ENCODE measurements at places on chromosomes 2 and 18.

DNA sequence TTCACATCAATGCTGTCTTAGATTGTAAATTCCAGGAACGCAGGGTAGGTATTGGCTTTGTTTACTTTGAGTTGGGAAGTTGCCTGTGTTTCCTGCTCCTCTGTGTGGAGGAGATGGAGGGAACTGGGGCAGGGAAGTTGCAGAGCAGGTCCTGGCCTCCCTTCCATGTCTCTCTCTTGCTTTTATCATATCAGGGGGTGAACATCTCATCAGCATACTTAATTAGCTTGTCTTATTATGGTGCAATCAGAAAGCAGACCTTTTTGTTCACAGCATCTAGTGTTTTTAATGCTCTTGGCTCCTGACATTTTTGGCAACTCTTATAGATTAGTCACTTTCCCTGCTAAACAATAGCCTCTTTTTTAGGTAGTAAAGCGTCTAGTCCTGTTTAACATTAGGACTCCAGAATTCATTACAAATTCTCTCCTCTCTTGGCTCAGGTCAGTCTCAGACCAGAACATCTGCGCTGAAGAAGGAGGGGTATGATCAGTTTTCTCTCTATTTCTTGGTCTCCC lies 11.5 kb upstream of the DIPK1C start:
- peak; percentile 75 for DNase-seq

DNA sequence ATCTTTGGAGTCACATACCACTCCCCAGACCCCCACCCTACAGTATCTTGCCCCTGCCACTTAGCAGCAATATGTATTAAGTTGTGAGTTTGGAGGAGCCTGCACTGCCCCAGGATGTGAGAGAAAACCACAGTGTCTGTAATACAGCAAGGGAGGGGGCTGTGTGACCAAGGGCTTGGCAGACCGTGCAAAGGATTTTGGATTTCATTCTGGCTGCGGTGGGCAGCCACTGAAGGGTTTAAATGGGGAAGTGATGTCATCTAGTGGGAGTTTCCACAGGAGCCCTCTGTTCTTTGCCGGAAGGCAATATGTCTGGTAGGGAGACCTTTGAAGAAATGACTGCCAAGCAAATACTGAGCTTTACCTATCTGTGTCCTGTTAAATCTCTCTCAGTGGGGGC lies 202.4 kb downstream of the FHOD3 start:
- DNase-seq: no peak

DNA sequence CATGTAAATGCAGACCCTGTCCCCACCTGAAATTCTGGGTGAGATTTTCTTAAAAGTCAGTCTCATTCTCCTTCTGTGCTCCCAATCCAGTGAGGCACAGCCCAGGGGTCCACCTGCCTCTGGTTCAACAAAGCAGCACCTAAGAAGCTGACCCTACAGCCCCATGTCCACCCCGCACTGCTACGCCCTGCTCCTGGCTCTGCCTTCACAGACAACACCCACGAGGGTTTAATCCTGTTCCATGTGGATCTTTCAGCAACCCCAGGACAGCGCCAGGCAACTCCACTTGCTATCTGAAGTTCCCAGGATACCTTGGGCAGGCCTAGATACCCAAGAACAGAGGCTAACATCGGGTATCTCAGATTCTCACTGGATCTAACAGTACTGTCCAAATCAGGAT lies 44.9 kb downstream of the HDLBP start:
- DNase-seq: no peak

DNA sequence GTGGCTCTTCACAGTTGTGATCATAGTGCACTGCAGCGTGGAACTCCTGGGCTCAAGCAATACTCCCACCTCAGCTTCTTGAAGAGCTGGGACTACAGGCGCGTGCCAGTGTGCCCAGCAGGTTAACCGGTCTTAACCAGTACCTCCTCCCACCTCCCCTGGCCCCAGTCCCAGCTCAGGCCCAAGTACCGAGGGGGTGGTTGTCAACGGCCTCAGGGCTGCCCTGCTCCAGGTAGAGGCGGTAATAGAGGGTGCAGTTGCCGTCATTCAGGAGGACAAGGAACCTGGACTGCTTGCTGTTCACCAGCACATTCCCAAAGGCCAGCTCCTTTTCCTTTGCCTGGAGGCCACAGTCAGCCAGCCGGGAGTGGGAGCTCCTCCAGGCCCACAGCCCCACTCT lies 19.7 kb downstream of the CFAP65 start:
- DNase-seq: no peak

- no peak for DNase-seq
Observed at GRCh38 chr2:200399636-200400035, 93.1 kb downstream of the SPATS2L start.

GRCh38 chr2:152132306-152132705 lies 33.5 kb upstream of the CACNB4 start:
- no peak for DNase-seq

- DNase-seq: peak; percentile 25
Observed at GRCh38 chr18:23453680-23454058, 582 bp downstream of the RIOK3 start.

GRCh38 chr2:146031158-146031557 lies 1511.2 kb upstream of the ZEB2 start:
- DNase-seq: no peak

- DNase-seq: no peak
Observed at GRCh38 chr18:78129260-78129659, 850.4 kb upstream of the SALL3 start.

- DNase-seq: no peak
Observed at GRCh38 chr2:1603521-1603920, 140.8 kb downstream of the PXDN start.

- peak; percentile 11 for DNase-seq
Observed at GRCh38 chr18:8990276-8991031, 112.0 kb upstream of the NDUFV2 start.

GRCh38 chr2:239231231-239232194 lies 169.3 kb downstream of the HDAC4 start:
- DNase-seq: no peak

DNA sequence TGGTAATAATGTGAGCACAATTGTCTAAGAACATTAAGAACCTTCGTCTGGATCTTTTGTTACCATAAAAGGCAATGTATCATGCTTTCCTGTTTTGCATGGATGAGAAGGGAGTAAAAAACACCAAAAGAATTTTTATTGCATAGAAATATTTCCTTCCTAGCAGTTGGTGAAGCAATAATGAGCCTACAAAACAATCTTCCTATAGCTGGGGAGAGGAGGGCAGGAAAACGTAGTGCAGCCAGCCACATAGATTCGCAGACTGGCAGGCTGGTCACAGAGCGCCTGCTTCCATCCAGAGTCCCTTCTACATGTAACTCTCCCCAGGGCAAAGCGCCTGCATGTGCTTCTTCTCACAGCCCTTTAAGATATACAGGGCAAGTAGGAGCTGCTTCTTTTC lies 190.4 kb downstream of the BABAM2 start:
- DNase-seq: no peak

DNA sequence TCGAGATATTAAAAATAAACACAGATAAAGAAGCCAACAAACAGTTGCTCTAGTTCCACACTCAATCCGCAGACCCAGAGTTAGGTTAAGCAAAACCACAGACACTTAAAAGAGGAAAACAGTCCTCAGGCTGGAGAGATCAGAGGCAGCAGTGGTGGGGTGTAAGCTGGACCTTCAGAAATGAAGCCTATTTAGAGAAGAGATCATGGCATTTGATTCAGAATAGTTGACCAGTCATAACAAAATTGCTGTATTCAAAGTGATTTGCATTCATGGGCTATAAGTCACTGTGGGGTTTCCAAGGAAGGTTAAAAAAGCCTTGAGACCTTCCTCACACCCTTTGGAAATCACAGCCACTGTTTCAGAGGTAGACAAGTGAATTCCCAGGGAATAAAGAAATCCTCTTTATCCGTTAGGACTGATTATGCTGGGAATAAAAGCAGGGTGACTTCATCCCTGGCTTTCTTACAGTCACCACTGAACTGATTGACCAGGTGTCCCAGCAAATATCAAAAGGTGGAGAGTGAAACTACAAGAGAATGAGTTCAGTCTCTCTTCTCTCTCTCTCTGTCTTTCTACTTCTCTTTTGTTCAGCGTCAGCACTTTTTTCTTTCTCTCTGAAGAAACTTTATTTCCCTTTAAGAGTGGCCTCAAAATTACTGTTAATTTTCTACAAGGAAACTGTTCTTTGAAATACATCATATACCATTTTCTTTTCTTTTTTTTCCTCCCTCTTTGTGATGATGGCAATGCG lies 171.8 kb upstream of the PIK3C3 start:
- no peak for DNase-seq

- no peak for DNase-seq
Observed at GRCh38 chr2:119207447-119207846, 16.2 kb upstream of the STEAP3 start.

DNA sequence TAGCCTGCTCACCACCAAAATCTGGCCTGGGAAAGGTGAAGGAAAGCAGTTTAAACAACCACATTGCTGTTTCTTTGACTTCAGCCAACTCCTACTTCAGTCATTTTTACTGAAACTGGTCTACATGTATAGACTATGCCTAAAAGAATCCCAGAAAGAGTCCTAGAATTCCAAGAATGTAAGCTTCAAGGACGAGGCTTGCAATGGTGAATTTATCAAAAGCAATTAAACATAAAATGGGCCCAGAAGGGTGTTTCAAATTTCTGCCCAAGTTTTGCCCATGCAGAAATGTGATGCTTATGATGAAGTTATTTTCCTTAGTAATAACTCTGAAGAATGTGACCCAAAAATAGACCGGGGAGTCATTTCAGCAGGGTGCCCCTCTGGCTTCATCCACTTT lies 16.6 kb downstream of the EN1 start:
- DNase-seq: no peak

DNA sequence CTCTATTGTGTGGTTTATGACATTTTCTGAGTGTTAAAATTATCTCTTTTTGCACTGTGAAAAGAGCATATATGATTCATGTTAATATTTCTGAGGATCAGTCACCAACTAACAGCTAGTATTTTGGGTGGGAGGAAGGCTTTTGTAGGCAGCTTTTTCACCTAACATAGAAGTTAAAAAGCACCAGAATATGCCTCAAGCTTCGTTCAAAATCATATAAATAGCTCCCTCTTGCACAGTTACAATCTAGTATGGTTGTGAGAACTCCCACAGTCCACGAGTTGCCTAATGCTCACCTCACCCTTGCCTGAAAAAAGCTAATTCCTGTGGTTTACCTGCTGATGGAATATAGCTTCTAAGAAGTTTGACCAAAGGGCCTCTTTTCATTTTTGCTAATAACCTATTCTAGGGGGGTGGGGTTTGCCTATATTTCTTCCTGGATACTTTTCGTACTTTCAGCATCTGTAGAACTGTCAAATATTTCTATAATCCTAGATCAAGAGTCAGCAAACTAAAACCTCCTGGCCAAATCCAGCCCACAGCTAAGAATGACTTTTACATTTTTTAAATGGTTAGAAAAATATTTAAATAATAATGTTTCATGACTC lies 167.1 kb upstream of the FOSL2 start:
- DNase-seq: no peak

- no peak for DNase-seq
Observed at GRCh38 chr2:187698374-187699110, 144.3 kb upstream of the TFPI start.

DNA sequence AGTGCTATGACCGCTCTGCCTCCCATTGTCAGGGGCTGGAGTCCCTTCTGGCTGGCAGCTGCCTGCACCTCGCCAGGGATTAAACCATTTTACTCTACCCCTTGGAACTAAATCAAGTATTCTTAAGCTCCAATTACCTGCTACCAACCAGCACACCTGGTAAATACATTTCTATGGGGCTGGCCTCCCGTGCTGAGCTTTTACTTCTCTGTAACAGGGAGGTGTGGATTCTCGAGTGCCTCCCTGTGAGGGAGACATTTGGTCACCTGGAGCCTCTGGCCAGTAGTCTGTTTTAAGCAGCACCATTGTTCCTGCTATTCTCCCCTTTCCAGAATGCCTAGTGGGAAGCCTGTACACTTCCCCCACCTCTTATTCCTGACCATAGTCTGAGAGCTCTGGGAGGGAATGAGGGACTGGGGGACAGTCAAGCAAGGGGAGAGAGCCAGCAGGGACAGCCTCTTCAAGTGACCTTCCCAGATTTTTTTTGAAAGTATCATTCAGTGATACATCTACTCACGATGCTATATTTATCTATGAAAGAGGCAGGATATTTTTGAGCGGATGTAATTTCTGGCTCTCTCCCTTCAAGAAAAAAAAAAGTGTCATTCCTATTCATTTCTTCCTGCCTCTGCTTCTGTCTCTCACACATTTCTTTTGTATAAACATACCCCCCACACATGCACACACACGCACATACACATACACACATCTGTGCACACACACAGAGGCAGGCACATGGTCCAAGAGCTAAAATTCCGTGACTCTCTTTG lies 112.8 kb downstream of the CAPN13 start:
- DNase-seq: no peak

- DNase-seq: no peak
Observed at GRCh38 chr2:230230087-230230486, 4.6 kb downstream of the SP140 start.

GRCh38 chr2:85265304-85265703 lies 62.5 kb downstream of the TGOLN2 start:
- no peak for DNase-seq

- peak; percentile 70 for DNase-seq
Observed at GRCh38 chr2:26072925-26073768, 39.3 kb downstream of the RAB10 start.

DNA sequence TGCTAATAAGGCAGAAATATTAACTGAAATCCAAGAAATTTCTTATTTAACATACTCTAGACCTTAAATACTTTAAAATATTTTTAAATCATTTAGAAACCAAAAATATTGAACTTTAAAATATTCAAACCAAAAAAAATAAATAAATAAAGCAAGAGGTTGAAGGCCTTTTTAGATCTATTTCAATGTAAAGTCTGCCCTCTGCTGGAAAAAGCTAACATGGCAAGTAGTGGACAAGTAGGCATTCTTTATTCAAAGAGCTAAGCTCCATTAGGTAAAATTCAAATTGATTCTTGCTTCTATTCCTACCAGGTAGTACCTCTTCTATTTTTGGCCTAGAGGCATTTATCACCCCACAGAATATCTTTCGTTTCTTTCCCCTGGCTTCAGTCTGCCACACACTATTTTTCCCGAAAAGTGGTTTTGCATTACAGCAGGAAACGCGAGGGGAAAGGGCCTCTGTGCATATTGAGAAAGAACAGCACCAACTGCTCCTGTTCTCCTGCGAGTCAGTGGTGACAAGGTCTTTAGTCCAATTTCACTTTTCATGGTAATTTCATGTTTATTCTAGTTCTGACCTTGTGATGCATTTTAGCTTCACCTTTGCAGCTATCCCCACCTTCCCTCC lies 20.4 kb downstream of the IFIH1 start:
- DNase-seq: peak; percentile 94

- no peak for DNase-seq
Observed at GRCh38 chr18:44411976-44412375, 268.7 kb upstream of the SETBP1 start.

- no peak for DNase-seq
Observed at GRCh38 chr18:77530732-77531131, 281.1 kb downstream of the GALR1 start.

DNA sequence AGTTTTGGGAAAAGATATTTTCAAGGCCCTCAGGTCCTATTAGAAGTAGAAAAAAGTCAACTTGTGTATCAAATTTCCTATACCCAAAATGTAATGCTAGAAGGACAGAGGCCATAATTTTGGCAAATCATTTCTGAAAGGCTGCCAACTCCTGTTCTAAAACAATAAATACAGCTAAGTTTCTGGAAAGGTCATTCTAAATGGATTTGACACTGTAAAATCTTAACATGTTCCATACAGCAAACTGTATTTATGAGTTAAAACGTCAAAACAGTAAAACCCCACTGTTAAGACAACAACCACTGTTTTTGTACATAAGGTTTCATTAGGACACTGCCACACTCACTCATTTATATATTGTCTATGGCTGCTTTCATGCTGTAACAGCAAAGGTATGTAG lies 9.7 kb downstream of the FAM98A start:
- no peak for DNase-seq

Data from pons (tissue), 1 donor.